Neural progenitor cell (in vitro differentiated cells): ENCODE measurements at places on chromosomes 13 and 19. TPM values are rescaled to one million over a fixed set of nuclear protein-coding genes. Genes with fewer than 3 reads are reported as not detected.

DNA sequence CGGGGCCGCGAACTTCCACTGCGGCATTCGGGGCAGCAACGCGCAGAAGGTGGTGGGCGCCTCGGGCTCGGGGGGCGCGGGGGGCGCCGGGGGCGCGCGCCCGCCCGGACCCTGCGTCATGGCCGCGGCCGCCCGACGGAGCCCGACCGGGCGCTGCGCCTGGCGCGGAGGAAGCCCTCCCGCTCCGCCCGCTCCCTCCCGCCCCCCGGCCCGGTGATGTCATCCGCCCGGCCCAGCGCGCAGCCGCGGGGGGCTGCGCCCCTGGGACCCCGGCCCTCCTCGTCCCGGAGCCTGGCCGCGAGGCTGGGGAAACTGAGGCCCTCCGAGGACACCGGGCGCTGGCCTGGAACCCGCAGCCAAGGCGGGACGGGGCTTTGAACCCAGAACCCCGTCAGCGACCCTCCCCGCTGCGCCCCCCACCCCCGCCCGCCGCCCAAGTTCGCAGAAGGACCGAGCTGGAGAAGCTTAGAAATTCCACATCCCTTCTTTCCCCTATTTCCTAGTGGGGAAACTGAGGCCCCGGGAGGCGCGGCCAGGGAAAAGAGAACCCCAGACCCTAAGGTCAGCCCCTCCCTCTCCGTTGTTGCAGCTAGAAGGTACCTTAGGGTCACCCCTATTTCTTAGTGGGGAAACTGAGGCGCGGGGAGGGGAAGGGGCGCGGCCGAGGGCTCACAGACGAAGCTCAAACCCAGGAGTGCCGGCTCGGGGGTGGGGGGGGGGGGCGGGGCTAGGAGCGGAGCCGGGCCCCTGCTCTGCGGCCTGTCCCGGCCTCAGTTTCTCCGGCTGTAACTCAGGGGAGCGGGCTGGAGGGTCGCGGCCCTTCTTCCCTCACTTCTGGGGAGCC, at the start of gene SHC2:
Gene SHC2, minus strand, starts transcription at position 157 of the 844 bp plus-strand sequence. Its CDS starts 37 bp downstream, at position 120.
- H3K36me3 ChIP-seq = no peaks in the 10 kb centered on the region
- H3K27ac ChIP-seq = no peak within 1 kb of the TSS
- peak; percentile 70 for DNase-seq

DNA sequence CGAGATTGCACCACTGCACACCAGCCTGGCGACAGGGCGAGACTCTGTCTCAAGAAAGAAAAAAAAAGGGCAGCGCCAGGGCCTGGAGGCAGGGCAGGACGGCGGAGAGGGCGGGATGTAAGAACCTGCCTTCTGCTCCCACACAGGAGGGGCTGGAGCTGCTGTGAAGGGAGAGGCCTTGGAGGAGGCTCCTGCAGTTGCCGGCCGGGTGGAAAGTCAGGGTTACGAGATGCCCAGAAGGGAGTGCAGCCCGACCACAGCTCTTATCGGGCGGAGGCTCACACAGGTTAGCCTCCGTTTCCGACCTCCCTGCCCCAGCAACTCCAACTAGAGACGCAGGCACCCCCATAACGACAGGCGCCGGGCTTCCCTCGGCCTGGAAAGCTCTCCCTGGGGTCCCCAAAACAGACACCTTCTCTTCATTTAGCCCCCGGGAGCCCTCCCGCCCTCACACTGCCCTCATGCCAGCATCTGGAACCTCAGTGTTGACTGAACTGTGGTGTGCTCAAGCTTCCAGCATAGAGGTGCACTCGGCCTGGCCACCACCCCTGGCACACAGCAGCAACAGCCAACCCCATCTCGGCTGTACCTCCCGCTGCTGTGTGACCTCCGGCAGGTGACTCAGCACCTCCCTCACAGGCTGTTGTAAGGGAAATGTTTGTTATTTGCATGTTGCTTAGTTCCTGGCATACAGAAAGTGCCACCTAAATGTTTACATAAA, 1.4 kb downstream of the PLPP2 start:
- peaks cover 16% of the 10 kb centered on the region for H3K4me1 ChIP-seq
- no peak overlapping the region for H3K4me3 ChIP-seq
- no peaks in the 10 kb centered on the region for H3K36me3 ChIP-seq
- H3K27me3 ChIP-seq = peaks cover 66% of the 10 kb centered on the region
- H3K27ac ChIP-seq = no peak overlapping the region

- peaks cover 64% of the 10 kb centered on the region for H3K27me3 ChIP-seq
- H3K4me1 ChIP-seq = peaks cover 13% of the 10 kb centered on the region
- H3K27ac ChIP-seq = no peak overlapping the region
- H3K4me3 ChIP-seq = peak overlapping the region; percentile 67
These were observed 741 bp downstream of the PLEKHF1 start for GRCh38 chr19:29665826-29666577.

DNA sequence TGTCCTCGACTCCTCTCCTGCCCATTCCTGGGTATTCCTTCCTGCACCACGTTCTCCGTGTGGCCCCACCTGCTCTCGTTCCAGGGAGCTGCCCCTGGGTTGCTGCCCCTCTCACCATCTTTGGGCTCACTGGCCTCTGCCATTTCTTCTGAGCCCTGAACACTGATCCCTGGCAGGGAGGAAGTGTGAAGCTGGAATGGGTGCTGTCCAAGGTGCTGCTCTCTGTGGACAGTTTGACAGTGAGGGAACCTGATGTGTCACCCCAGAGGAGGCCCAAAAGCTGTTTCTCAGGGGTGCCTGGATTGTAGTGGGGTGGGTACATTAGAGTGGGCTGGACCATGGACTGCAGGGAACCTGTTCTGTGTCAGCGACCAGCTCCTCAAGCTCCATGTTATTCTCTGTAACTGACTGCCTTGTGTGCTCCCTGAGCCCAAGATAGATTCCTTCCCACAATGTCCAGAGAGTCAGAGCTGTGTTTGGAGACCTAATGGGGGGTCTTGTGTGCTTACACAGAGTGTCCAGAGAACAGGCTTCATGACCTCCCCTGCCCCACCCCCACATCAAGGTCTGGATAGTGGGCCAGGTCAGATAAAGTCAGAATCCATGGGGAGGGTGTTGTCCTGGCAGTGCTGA, 7.2 kb upstream of the CEACAM8 start:
- H3K36me3 ChIP-seq = no peaks in the 10 kb centered on the region
- H3K4me3 ChIP-seq = no peak overlapping the region
- DNase-seq = peak; percentile 48
- H3K27ac ChIP-seq = no peak overlapping the region

- H3K27me3 ChIP-seq = no peaks in the 10 kb centered on the region
- no peak overlapping the region for H3K4me3 ChIP-seq
- H3K36me3 ChIP-seq = no peaks in the 10 kb centered on the region
- H3K27ac ChIP-seq = no peak overlapping the region
- DNase-seq = peak; percentile 48
- H3K4me1 ChIP-seq = no peaks in the 10 kb centered on the region
These were observed 14.7 kb downstream of the MAG start for GRCh38 chr19:35306473-35307246.

DNA sequence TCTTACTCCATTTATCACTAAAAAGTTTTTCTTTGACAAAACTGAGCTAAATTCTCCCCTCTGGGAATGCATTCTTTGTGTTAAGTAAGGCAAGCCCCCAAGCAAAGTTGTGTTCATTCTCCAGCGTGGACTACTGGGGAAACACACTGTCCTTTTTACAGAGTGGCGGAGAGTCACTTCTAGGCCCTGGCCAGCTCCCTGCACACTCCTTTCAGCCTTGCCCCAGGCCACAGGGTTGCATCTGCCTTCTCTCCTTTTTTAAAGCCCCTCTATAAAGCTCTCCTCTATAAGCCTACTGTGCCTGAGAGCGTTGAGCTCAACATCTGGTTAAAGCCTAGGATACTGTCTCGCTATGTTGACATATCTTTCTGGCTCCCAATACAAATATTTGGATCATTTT, 803.4 kb downstream of the PCDH17 start:
- no peak overlapping the region for H3K4me3 ChIP-seq
- H3K27ac ChIP-seq = no peak overlapping the region
- H3K36me3 ChIP-seq = no peaks in the 10 kb centered on the region
- peak; percentile 4 for DNase-seq

GRCh38 chr13:50892210-50892944, 17.2 kb upstream of the RNASEH2B start:
- no peak overlapping the region for H3K27ac ChIP-seq
- H3K4me3 ChIP-seq = no peak overlapping the region
- H3K4me1 ChIP-seq = peaks cover 8% of the 10 kb centered on the region
- no peaks in the 10 kb centered on the region for H3K36me3 ChIP-seq

DNA sequence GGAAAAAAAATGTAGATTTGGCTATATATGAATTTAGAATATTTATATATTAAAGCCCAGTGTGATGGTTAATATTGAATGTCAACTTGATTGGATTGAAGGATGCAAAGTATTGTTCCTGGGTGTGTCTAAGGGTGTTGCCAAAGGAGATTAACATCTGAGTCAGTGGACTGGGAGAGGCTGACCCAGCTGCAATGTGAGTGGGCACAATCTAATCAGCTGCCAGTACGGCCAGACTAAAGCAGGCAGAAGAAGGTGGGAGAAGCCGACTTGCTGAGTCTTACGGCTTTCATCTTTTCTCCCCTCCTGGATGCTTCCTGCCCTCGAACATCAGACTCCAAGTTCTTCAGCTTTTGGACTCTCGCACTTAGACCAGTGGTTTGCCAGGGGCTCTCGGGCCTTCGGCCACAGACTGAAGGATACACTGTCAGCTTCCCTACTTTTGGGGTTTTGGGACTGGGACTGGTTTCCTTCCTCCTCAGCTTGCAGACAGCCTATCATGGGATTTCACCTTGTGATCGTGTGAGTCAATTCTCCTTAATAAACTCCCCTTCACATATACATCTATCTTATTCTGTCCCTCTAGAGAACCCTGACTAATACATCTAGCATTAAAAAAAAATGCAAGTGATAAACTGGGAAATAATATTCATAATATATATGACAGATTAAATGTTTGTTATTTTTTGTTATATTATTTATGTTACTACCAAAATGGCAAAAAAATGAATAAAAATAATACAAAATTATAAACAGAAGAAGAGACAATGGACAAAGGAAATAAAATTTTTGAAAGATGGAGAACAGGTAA, 122.4 kb downstream of the DLEU7 start:
- no peak for DNase-seq
- H3K36me3 ChIP-seq = no peaks in the 10 kb centered on the region
- H3K27me3 ChIP-seq = no peaks in the 10 kb centered on the region
- no peak overlapping the region for H3K27ac ChIP-seq
- no peaks in the 10 kb centered on the region for H3K4me1 ChIP-seq

DNA sequence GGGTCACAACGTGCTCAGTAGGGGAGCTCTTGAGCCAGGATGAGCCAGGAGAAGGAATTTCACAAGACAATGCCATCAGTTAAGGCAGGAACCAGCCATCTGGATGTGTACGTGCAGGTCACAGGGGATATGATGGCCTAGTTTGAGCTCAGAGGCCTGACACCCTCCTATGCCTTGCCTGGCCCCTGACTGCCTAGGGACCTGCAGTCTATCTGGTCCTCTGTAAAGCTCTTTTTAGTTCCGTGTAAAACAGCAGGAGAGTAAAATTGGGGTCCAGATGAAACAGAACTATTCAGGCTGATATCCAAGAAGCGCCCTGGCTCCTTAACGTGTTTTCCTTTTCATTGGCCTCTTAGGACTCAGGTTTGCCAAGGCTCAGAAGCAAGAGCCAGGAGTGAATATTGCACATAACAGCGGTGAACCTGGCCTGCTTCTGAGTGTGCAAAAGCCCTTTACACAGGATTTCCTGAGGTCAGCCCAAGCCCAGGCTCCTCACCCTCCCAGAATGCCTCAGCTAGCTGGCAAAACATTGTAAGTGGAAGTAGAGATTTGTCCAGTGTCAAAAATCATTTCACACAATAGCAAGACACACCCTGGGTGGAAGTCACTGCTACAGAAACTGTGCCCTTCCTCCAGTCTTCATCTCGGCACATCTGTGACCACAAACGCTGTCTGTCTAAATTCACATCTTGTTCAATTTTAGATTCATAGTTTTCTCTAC, 777.2 kb downstream of the UQCRFS1 start:
- H3K4me3 ChIP-seq = no peak overlapping the region
- no peak overlapping the region for H3K27ac ChIP-seq
- H3K4me1 ChIP-seq = no peaks in the 10 kb centered on the region
- H3K27me3 ChIP-seq = no peaks in the 10 kb centered on the region

DNA sequence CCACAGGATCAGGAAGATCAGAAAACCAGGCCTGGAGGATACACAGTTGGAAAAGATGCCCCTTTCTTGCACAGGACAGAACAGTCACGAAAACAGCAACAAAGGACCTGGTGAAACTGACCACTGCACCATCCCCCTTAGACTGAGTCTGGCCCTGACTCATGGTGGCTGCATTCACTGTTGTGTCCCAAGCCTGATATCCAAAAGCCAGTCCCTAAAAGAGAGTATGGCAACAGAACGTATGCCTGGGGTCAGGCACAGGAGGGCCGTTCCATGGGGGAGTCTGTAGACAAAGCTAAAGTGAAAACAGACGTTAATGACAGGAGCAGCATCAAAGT, 301.1 kb upstream of the NBEA start:
- H3K4me1 ChIP-seq = peaks cover 29% of the 10 kb centered on the region
- H3K4me3 ChIP-seq = no peak overlapping the region
- no peaks in the 10 kb centered on the region for H3K36me3 ChIP-seq
- H3K27me3 ChIP-seq = no peaks in the 10 kb centered on the region
- DNase-seq = no peak
- no peak overlapping the region for H3K27ac ChIP-seq

- DNase-seq = no peak
- no peaks in the 10 kb centered on the region for H3K4me1 ChIP-seq
- no peaks in the 10 kb centered on the region for H3K27me3 ChIP-seq
- no peak overlapping the region for H3K27ac ChIP-seq
- no peaks in the 10 kb centered on the region for H3K36me3 ChIP-seq
These were observed 51.7 kb downstream of the ERCC5 start for GRCh38 chr13:102897371-102898138.

- peak; percentile 95 for DNase-seq
- H3K36me3 ChIP-seq = no peaks in the 10 kb centered on the region
- H3K4me3 ChIP-seq = peak overlapping the region; percentile 61
- H3K27ac ChIP-seq = peak overlapping the region; percentile 90
- H3K4me1 ChIP-seq = peaks cover 62% of the 10 kb centered on the region
- peaks cover 90% of the 10 kb centered on the region for H3K27me3 ChIP-seq
These were observed 6.5 kb downstream of the SOX1 start for GRCh38 chr13:112073245-112074138.

DNA sequence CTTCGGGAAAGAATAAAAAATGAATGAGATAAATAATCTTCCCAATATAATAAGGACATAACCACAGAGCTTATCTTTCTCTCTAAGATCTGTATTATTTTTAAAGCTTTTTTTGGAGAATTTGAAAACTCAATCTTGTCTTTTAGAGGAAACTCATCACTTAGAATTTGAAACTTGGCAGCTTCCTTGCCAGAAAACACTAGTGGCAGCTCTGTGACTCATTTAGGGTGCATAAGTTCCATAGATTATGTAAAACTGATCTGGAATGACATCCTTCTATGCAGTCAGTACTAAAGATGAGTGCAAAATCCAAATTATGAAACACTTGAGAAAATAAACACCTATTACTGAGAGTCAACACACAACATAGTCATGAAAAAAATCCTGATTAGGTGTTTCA, 848.0 kb downstream of the DACH1 start:
- H3K36me3 ChIP-seq = no peaks in the 10 kb centered on the region
- peaks cover 6% of the 10 kb centered on the region for H3K4me1 ChIP-seq
- H3K27me3 ChIP-seq = no peaks in the 10 kb centered on the region
- DNase-seq = no peak
- no peak overlapping the region for H3K4me3 ChIP-seq
- H3K27ac ChIP-seq = no peak overlapping the region

- H3K27me3 ChIP-seq = no peaks in the 10 kb centered on the region
- no peak for DNase-seq
- no peaks in the 10 kb centered on the region for H3K4me1 ChIP-seq
These were observed 40.2 kb downstream of the SLAIN1 start for GRCh38 chr13:77737583-77738200.

The TTC9B gene
- not detected in 2 replicates for total RNA-seq

The CYP4F2 gene
- total RNA-seq = not detected in 2 replicates

The CCDC194 gene
- 0.56 and 1.1 TPM in 2 replicates for total RNA-seq

The ZNF578 gene
- 3.8 and 9.7 TPM in 2 replicates for total RNA-seq
